ENCODE measurements at places on chromosomes 3 and 15.

DNA sequence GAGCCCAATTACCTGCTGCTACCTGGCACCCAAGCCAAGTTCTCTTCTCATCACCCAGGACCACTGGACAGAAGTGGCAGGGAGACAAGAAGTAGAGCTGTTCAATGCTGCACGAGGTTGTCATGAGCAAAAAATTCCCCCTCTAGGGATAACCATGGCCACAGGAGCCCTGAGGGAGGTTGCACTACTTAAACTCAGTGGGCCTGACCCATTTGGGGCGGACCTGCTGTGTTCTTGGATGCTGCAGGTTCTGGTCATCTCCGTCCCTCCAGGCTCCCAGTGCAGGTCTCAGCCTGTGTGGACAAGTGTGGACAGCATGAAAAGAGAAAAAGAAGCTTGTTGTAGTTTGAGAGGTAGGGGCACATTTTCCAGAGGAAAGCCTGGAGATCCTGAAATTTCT lies 26.1 kb upstream of the MANF start:
- DNase-seq = no peak

- DNase-seq = no peak
Measured at GRCh38 chr3:81643721-81644120, 117.7 kb downstream of the GBE1 start.

DNA sequence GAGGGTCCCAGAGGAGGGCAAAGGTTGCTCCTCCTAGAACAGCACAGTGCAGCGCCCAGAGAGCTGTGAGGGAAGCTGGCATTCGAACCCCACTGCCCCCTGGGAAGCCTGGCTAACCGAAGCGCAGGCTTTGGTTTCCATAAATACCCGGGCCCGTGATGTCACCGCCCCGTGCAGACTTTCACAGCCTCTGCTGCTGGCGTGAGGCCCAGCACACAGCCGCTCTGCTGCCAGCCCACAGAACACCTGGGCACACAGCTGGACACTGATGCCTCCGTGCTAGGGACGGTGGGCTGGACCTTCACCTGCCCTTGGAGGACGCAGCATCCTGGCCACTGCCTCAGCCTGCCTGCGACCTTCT lies 1.0 kb downstream of the IQSEC1 start:
- no peak for DNase-seq

GRCh38 chr15:89912674-89913396 lies at the start of gene ARPIN:
TSS of gene ARPIN (minus strand) at chr15:89912952. CDS start at chr15:89912835, 117 bp downstream.
- no peak for DNase-seq

- no peak for DNase-seq
Measured at GRCh38 chr3:8856721-8857120, 87.3 kb upstream of the OXTR start.

- no peak for DNase-seq
Measured at GRCh38 chr3:97439373-97439772, 325.2 kb upstream of the ARL6 start.

DNA sequence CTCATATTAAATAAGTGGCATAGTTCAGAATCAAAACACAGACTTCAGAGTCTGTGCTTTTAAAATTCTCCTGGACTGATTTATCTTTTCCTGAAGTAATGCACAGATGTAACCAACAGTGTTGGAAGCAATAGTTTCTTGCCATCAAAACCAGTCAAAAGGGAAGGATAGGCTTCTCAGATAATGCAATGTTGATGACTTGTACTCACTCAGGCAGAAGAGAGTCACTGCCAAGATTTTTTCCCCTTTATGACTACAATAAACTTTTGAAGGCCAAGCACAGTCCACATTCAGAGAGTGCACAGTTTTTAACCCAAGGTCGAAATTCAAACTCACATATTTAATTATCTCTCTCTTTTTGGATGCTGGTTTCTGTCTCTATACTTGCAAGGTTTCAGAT lies 305.0 kb upstream of the SGO1 start:
- DNase-seq = no peak

DNA sequence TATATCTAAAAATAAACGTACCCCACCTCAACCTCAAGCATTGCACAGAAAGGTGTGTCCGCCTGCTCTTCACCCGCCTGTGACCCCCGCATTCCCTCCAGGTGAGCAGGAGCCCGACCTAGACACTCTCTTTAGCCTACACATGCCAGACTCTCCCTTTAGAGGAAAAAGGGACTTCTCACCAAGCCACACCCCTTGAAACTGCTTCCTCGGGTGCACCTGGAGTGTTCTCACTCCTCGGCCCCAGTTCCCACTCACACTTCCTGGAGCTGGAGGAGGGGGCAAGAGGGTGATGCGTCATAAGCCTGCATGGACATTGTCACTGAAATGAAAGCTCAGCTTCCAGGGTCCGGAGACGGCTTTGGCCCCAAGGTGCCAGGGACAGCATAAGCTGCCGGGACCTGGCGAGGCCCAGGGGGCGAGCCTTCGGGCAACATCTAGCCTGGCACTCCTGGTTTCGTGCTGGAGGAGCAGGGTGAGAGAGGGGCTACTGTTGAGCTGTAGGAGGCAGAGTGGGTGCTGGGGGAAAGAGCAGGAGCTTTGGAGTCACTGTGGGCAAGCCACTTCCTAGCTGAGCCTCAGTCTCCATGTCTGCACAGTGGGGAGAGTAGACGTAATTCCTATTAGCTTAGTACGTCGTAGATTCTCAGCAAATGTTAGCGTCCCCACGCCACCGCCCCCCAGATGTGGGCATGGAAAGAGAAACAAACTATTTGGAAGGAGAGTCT lies 9.8 kb upstream of the MUC4 start:
- peak; percentile 50 for DNase-seq

GRCh38 chr3:141261472-141262307 lies 30.1 kb downstream of the PXYLP1 start:
- DNase-seq = no peak

GRCh38 chr15:60933900-60934885 lies 294.9 kb downstream of the RORA start:
- peak; percentile 37 for DNase-seq

DNA sequence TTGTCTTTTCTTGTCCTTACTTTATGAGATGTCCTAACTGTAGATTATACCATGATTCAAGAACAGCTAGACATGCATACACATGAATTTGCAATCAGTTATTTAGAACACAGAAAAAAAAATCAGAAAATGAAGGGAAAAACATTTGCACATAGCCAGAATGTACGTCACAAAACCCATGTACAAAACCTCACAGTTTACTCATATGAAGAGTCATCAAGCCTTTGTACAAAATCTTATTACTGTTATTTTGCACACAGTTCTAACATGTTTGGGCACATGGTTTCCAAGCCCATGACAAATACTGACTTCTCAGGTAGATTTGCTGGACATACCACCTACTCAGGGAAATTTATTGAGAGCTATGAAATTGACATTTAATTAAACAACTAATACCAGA lies 48.2 kb downstream of the MAP3K13 start:
- DNase-seq = peak; percentile 99

GRCh38 chr15:101502572-101503295 lies 13.2 kb upstream of the PCSK6 start:
- DNase-seq = no peak

GRCh38 chr3:45034612-45035252 lies 8.6 kb downstream of the CLEC3B start:
- DNase-seq = no peak

DNA sequence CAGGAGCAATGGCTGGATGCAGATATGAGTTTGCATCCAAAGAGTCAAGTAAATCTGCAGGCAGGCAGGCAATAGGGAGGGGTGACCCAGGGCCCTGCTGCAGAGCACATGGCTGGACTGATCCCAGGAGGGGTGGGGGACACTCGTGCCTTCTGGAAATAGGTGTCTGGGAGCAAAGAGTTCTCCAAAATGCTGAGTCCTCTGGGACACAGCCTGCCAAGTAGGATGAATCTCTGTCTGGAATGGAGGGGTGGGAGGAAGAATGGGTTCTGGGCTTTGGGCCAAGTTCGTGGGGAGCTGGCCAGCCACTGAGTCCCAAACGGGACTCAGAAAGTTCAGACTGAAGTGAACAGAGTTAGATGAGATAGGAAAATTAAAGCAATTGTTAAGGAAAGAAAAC lies 214.5 kb downstream of the MTHFS start:
- DNase-seq = peak; percentile 29

GRCh38 chr3:12148183-12148940 lies 10.3 kb downstream of the TIMP4 start:
- DNase-seq = no peak

GRCh38 chr3:11523572-11524101 lies 120.1 kb downstream of the VGLL4 start:
- DNase-seq = no peak

DNA sequence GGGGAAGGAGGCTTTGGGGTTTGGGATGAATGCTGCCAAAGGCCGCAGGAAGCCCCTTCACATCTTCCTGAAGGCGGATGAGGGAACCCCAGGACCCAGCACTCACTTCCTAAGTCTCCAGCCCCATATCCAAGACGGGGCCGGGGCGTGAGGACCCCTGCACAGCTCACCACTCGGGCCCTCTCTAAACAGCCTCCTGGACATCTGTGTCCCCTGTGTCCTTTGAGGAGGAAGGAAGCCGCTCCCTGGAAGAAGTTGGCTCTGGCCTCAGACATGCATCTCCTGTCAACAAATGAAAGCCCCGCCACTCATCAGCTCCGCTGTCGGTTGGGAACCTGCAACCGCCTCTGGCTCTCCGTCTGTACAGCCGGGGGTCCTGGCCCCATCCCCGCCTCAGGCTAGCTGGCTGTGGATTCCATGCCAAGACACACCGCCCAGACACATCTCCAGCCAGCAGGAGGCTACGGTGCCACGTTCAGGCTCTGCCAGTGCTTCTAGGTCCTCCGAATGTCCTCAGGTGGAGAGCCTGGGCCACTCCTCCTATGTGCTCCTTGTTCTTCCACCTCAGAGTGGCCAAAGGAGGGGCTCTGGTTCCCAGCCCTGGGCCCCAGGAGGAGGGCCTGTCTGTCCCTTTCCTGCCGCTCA lies 140.0 kb upstream of the MEF2A start:
- no peak for DNase-seq

DNA sequence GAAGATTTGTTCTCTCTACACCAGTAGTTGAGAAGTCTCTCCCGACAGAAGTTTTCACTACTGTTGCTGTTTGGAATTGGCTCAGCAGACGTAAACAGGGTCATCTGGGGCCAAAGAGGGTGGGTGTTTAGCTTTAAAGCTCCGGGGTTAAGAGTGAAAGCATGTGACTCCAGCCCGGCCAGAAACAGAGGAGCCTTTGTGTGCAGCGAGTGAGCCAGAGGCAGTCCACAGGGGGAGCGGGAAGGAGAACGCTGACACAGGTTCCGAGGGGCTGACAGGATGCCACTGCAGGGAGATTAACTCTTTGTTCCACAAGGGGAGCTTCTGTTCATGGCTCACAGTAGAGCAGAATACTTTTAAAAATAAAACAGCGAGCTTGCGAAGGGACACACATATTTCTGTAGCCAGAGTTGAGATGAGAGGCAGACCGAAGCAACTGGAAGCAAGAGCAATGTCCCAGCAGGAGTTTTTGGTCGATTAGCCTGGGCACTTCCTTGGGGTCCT lies 26.9 kb downstream of the BMF start:
- DNase-seq = no peak

GRCh38 chr15:31300208-31300661 lies 26.4 kb upstream of the KLF13 start:
- DNase-seq = no peak

- DNase-seq = peak; percentile 33
Measured at GRCh38 chr3:183098536-183099025, 715 bp downstream of the MCCC1 start.

- no peak for DNase-seq
Measured at GRCh38 chr3:194250098-194251002, 100.8 kb downstream of the CPN2 start.

GRCh38 chr15:78307976-78308375 lies 8.6 kb upstream of the SKIC8 start:
- no peak for DNase-seq

GRCh38 chr3:46312991-46313390 lies 40.9 kb upstream of the CCR2 start:
- DNase-seq = peak; percentile 85

- no peak for DNase-seq
Measured at GRCh38 chr15:69827751-69828150, 270.0 kb downstream of the TLE3 start.

DNA sequence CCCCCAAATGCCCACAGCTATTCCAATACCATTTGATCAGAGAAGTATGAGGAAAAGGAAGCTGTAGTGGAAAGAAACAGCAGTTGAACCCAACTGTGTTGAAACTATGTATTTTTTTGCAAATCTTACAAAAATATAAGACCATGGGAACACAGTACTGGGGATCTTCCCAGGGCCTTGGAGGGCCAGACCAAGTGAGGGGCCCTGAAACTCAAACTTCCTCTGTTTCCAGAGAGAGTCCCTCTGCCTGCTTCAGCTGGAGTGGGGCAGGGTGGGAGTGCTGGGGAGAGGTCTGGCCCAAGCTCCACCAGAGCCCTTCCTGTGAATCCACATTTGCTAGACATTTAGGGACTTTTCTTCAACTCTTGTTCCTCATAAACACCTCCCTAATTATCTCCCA lies 263.9 kb downstream of the CHST2 start:
- DNase-seq = no peak

- no peak for DNase-seq
Measured at GRCh38 chr3:98556164-98557130, 24.7 kb downstream of the GPR15 start.

- no peak for DNase-seq
Measured at GRCh38 chr15:81337241-81337640, 13.3 kb upstream of the STARD5 start.

GRCh38 chr3:42654331-42655201 lies 1.1 kb downstream of the ZBTB47 start:
- no peak for DNase-seq

- DNase-seq = no peak
Measured at GRCh38 chr15:74792227-74793016, 10.5 kb downstream of the CSK start.

DNA sequence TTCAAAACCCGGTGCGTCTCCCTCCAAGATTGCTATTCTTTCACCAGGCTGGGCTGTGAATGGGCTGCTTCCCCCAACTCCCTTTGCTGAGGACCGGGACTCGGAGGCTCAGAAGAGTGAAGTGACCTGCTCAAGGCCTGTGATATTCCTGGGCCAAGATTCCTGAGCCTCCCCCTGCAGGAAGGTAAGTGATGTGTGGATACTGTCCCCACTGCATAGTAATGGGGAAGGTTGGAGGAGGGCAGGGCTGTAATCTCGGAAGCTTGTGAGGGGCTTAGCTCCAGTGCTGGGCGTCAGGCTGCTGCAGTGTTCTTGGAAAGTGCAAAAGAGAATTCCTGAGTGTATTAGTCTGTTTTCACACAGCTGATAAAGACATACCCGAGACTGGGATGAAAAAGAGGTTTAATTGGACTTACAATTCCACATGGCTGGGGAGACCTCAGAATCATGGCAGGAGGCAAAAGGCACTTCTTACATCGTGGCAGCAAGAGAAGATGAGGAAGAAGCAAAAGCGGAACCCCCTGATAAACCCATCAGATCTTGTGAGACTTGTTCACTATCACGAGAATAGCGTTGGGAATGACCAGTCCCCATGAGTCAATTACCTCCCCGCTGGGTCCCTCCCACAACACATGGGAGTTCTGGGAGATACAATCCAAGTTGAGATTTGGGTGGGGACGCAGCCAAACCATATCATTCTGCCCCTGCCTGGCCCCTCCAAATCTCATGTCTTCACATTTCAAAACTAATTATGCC lies 67.6 kb downstream of the EFCAB12 start:
- DNase-seq = no peak

- no peak for DNase-seq
Measured at GRCh38 chr3:188830893-188831292, 340.9 kb upstream of the TPRG1 start.
